T-cell (primary cell): ENCODE measurements at places on chromosomes 4 and X. TPM values are rescaled to one million over a fixed set of nuclear protein-coding genes. Genes with fewer than 3 reads are reported as not detected.

DNA sequence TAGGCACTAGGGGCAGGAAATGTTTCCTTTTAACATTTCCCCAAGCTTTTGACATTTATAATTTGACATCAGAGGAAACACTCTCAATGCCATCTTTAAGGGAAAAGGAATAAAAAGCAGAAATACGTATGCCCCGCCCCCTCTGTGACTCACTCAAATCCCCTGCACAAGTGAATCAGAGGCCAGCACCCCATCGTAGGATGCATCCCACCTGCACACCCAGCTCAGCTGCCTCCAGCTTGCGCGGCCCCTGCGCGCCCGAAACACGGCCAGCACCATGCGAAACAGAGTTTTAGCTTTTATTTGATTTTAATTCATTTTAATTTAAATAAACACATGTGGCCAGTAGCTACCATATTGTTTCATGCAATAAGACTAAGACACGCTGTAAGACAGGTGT is 29.5 kb downstream of the ABLIM2 start:
- no peak for DNase-seq

DNA sequence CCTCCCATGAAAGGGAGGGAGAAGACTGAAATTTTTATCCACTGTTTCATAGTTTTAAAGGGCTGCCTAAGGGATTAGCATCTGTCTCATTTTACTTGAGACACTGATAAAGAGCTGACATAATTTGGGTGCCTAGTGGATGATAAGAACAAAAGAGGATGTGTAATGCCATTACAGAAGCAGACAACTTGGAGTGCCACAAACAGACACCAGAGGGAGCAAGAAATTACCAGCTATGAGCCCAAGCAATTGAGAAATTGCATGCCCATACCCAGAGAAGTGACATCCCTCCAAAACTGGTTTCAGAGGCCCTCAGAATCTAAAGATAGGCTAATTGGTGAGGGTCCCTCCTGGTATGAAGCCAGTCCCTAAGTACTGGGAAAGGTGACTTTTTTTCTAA is 38.5 kb upstream of the POU3F4 start:
- no peak for DNase-seq

GRCh38 chr4:83393908-83394307 is 59.3 kb upstream of the HPSE start:
- no peak for DNase-seq

DNA sequence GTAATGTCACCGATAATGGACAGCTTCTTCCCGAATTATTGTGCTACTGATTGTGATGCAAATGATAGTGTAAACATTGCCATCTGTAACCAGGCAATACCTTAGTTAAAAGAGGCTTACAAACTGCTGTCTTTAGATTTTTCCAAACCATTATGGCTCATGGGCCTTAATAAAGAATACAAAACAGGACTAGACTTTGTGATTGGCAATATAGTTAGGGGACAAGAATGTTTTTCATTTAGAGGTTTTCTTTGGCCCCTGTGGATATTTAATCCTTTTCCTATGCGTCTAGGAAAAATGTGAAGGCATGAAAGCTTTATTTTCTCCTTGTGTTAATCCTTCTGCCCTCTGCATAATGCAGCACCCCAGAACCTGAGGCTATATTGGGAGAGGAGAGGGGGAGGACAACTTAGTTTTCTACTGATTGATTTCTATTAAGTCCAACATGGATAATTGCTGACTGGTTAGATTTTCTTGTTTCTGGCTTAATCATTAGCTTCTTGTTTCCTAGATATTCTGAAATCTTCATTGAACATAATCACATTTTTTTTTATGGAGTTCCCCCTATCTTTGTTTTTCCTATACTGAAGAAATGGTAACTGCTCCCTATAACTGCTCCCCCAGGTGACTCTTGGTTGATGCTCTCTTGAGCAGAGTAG is 1.9 kb downstream of the PRPS1 start:
- DNase-seq = no peak

GRCh38 chr4:41647383-41647782 is 101.1 kb downstream of the PHOX2B start:
- no peak for DNase-seq

GRCh38 chr4:110669663-110670062 is 46.8 kb upstream of the PITX2 start:
- DNase-seq = no peak

DNA sequence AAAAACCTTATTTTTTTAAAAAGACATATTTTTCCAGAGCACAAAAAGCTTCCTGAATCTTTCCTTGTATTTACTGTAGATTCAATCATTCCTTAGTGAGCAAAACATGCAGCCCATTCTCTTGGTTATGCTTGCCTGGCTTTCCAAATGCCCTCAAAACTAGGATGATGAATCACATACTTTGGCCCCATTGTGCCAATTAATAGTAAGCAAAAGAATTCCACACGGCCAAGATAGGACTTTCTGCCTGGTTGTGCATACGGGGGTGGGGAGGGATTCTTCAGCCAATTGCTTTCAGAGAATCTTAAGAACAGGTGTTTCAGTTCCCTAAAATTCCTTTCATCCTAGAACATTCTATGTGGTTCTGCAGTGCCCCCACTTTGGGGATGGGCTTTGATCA is 7.0 kb downstream of the RAI2 start:
- DNase-seq = no peak

GRCh38 chr4:139142087-139142486 is 34.9 kb downstream of the ELF2 start:
- DNase-seq = no peak

DNA sequence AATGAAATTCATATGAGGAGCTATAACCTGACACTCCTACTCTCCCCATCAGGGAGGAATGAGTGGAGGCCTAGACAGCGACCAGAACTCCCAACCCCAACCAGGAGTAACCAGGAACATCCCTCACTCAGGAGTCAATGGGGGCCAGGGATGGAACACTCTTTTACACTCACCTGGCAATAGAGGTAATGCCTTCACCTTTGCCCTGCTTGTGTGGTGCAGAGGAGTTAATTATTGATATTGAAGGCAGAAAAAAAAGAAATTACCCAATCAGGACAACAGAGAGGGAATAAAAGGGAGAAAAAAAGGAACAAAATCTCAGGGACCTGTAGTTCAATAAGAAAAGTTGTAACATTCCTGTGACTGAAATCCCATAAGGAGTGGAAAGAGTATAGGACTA is 141.5 kb downstream of the PPP4R3C start:
- no peak for DNase-seq

- DNase-seq = no peak
These were observed 1.0 kb downstream of the NDST3 start for GRCh38 chr4:118035309-118035708.

The ACE2 gene
- not detected for total RNA-seq

The SORCS2 gene
- total RNA-seq = not detected

The ATP2B3 gene
- 0.13 TPM for total RNA-seq

The SYTL5 gene
- 0.06 TPM for total RNA-seq

The OTC gene
- total RNA-seq = not detected

The EXOC1L gene
- not detected for total RNA-seq
